ENCODE measurements at places on chromosomes 6 and 20.

GRCh38 chr6:167118006-167118405 is 4.9 kb upstream of the CCR6 start:
- DNase-seq = no peak

DNA sequence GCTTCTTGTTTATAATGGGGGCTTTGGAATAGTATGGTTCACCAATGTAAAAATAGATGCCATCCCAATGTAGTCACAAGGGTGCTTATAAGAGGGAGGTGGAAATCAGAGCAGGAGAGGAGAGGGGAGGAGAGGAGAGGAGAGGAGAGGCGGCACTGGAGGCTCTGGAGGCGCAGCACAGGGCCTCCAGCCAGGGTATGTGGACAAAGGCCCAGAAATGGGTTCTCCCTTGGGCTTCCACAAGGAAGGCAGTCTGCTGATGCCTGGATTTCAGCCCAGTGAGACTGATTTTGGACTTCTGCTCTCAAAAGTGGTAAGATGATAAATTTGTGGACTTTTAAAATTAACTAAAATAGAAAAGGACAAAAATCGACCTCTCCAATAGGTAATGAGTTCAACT is 116.8 kb downstream of the RNASET2 start:
- DNase-seq = no peak

DNA sequence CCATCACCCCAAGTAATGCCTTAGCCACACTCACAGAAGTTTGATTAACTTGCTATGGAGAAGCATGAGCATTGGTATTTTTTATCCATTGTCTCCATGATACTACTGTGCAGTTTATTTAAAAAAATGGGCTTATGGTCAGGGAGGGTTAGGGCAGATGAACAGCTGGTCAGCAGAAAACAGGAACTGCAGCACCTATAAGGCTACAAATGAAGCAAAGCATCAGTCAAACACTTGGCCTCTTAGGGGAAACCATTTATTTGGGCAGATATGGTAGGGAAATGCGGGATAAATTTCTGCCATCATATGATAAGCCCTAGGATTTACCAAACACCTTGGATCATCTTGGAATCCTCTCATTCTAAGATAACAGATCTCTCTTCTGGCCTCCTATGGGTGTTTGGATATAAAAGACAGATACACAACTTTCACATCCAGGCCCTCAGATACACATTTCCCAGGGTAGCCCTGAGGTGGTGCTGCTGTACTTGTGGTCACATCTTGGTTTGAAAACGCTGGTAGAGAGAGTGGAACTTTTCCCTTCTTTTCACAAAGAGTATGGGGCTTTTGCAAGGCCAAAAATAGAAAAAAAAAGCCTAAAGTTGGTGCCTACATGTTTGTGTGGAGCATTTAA is 42.8 kb upstream of the AHI1 start:
- no peak for DNase-seq

DNA sequence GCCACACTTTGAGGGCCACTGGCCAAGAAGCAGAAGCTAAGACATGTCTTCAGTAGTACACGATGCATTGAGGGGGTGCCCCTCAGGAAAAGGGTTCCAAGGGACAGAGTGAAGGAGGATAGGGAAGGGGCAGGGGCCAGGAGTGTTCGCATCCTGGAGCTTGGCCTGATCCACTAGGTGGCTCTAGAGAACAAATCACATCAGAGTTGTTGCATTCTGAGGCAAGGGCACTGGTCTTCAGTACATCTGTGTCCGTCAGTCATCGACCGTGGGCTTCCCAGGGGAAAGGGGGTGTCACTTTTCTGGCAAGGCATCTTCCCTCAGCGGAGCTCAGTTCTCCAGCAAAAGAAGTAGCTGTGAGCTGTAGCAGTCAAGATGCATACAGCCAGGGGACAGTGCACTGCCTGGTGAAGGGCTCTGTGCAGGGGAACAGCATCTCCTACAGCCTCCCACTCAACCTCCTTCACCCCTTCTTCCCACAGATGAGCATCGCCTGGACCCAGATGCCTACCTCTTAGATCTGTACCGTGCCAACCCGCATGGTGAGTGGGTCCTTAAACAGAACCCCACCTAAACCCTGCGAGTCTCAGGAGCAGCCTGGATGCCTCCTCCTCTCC is 47.8 kb downstream of the ARHGAP40 start:
- no peak for DNase-seq

DNA sequence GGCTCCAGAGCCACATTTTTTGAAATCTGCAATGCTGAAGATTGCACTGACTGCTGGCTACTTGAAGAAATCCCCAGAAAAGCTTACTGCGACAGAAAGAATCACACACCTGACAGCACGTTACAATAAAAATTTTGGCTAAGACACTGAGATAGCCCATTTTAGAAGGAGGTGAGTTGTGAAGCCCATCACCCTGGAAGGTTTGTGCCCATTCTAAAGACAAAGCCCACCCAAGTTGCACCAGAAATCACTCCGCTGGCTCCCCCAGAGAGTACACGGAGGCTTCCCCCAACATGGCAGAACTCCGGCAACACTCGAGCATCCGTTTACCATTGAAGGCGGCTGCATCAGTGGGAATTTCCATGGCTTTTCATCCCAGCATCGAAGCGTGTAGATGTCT is 29.4 kb downstream of the LPA start:
- no peak for DNase-seq

GRCh38 chr6:112680091-112680490 is 333.0 kb downstream of the RFPL4B start:
- DNase-seq = no peak

DNA sequence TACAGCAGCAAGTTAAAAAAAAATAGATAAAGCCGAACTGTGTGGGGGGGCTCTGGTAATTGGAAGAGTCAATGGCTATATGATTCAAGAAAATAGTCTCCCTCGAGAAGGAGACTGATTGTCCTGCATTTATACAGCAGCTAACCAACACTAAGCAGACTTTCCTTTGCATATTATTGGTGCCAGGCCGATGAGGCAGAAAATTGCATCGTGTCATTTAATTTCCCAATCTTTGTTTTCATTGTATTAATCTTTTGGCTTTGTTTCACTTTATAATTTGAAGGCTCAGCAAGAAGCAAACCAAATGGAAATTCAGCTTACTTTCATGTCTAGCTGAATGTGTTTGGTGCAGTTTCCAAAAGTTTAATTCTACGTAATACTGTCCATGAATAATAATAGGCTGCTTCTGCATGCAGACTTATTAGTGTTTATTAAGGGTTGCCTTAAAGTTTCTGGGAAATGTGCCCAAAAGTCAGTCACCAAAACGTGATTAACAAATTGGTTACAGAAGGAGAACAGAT is 258.5 kb downstream of the HACE1 start:
- no peak for DNase-seq

- DNase-seq = no peak
Measured at GRCh38 chr20:64192406-64192805, 28.2 kb downstream of the MYT1 start.

DNA sequence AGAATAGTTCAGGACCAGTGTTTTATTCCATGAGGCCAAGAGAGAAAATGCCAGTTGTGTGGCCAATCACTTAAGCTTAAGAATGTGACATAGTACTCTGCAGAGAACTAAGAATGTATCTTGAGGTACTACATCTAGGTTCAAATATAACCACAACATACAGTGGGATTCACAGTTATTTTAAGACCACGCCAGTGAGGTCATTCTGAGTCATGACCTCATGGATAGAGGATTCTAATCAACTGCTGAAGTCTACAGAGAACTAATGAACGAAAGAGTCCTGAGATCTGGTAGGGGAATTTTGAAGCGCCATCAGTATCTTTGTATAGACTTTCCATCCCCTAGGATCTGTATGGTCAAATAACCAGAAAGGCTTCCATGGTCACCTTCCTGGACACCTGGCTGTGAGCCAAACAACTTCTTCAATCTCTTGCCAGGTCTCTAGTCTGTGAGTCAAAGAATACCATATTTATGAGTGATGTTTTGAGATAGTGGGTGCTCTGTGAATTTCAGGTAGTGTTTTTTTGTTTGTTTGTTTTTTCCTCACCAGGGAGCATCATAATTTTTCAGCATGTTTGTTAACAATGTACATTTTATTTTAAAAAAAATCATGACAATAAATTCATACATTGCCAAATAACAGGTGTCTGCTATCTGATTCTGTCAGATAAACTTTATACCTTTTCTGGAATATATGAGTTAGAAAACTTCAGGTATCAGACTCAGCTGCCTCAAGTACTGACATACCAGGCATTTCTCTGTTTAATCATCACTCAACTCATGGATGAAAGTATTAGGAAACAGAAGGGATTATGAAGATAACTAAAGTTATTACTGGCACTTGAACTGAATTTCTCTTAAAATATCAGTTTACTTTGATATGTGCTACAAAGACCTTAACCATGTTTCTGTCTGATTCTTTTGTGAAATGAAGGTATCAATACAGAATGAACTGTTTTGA is 217.9 kb downstream of the PLCB4 start:
- no peak for DNase-seq

DNA sequence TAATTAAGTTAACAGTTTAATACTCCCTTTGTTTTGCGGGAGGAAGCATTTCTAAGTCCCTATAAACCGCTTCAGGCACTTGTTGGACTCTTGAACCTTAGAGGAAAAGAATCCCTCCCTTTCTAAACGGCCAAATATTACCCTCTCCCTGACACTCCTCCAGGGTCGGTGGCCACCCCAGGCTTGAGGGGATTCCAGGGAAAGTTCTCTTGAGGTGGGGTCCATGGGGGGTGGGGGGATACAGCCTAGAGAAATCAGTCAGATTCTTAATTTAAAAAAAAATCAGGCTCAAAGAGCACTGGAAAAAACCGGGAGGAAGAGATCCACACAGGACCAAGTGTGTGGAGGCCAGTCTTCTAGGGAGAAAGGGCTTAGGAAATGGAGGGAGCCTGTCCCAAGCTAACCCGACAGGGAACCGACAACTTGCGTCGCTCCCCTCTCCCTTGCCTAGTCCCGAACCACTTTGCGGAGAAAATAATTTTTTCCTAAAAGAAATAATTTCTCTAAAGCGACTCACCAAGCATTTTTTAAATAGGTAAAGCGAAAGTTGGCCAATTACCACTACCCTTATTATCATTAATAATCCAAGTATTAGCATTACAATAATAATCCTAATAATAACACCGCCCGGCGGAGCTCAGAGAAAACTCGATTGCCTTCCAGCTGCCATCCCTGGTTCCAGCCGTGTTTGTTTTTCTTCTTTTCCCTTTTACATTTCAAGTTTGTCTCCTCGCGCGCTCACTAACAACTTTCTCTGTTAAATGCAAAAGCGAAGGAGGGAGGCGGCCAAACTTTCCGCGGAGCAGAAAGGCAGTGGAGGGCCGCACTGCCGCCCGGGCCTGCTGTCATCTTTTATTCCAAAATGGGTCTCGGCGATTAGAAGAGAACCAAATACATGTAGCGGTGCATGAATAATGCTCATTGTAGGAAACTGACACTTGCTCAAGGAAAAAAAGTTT is 4.8 kb downstream of the NR2E1 start:
- no peak for DNase-seq

DNA sequence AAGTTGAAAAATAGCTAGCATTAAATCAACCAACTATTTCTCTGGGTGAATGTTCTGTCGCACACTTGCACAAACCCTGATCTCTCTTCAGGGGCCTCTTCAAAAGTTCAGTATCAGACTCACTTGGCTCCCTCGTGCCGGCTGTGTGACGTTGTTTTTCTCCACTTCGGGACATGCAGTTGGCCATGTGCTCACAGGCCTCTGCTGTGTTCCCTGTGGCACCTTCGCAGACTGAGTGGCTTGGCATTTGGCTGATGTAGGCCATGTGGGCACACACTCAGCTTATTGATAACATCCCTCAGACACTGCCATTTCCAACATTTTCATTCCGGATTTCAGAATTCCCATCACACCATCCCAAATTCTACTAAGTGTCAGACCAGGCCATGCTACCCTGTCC is 49.3 kb downstream of the PACRG start:
- DNase-seq = no peak

DNA sequence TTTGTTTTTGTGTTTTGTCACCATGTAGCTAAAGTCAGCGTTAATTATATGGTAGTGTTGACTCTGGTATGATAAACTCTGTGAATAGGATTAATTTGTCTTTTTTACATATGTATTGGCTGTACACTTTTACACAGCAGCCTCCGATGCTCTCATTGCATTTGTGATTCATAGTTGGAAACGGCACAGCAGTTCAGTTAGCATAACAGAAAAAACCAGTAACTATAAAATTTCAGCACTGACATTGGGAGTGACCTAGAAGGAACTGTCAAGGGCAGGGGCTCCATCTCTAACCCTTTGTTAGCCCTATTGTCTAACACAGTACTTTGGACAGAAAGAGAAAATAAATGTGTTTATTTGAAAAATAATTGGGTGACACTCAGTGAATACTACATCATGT is 5.6 kb upstream of the BEND6 start:
- no peak for DNase-seq

DNA sequence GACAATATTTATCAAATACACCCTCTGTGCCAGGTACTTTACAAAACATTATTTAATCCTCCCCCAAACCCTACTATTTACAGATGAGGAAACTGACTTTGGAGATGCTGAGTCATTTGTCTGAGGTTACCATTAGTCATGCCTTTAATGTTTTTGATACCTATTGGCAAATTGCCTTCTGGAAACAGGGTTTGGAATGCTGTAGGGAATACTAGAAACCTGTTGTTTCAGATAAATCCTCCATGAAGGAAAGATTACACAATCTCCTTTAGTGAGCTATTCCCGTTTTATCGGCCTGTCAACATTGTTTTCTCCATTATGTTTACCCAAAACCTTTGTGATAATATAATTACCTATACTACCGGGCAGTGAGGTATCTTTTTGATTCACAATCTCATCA is 93.6 kb upstream of the ADGRF1 start:
- DNase-seq = no peak

DNA sequence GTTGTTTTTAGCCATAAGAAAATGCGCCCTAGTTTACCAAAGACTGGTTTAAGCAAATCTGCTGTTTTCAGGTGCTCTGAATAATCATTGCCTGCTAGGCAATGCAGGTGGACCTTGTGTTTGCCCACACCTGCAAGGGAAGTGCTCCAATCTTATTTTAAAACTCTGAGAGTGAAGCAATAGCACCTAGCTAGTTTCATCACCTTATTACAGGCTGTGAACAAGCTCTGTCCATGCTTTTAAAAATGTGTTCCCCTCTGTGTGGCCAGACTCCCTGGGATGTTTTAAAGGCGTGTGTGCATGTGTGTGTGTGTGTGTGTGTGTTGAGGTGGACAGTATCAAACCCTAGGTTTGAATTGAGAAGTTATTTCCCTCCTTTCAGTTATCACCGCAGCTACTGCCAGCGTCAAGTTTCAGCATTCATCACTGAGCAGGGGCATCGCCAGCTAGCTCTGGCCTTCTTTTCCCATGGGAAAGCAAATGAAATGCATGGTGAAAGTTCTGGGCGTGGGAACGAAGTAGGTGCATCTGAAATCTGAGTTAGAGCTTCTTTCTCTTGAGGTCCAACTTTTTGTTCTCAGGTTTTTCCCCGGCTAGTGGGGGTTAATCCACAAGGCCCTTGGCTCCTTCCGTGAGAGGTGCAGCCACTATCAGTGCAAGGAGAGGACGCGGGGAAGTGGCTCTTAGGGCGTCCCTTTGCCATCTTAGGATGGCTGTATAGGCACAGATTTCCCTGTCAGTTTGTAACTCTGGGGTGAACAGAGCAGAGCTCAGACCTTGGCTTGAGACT is 30.8 kb downstream of the DUSP22 start:
- DNase-seq = no peak

GRCh38 chr20:19631410-19631809 is 126.6 kb upstream of the RIN2 start:
- no peak for DNase-seq

Measured in activated naive CD8-positive, alpha-beta T cell treated with anti-CD3 and anti-CD28 coated beads, Interleukin-2, amount 50 U/mL, for 24 hours (primary cell).